T-helper 17 cell (primary cell): ENCODE measurements at places on chromosomes 7 and 10.

- no peak for DNase-seq
Measured at GRCh38 chr10:64158551-64158950, 637.4 kb downstream of the REEP3 start.

- no peak for DNase-seq
Measured at GRCh38 chr7:20312562-20312961, 18.1 kb upstream of the ITGB8 start.

GRCh38 chr7:38833329-38833728 lies 75.7 kb downstream of the VPS41 start:
- DNase-seq: no peak

DNA sequence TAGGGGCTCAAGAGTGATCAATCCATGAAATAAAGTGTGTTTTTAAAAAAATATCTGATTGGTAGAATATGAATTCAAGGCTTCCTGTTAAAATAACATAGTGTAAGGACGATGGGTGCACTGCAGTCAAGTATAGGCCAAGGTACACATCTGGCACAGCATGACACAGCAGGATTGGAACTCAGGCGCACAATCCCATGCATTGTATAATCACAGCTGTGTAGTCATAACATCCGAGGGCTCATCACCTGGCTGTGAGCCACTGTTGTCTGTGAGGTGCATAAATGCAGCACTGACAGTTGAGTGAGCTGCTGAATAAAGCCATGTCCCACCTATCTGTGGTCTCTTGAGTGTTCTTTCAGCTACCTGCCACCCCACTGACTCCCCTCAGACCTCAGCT lies 142.3 kb upstream of the HPS1 start:
- no peak for DNase-seq

DNA sequence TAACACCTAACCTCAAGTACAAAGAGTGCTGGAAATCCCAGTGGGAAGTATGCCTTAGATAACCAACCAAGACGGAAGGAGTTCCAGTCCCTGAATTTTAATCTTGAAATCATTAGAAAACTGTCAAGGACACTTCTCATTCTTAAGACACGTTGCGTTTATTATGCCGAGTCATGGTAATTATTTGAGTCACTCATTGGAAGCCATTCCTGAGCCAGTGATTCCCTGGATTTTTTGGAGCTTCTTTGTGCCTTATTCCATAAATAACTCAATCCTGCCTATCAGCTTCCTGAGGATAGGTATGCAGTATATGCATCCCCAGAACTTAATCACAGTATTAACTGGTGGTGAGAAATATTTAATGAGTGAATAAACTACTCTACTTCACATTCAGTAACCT lies 77.4 kb downstream of the PPP1R17 start:
- no peak for DNase-seq

DNA sequence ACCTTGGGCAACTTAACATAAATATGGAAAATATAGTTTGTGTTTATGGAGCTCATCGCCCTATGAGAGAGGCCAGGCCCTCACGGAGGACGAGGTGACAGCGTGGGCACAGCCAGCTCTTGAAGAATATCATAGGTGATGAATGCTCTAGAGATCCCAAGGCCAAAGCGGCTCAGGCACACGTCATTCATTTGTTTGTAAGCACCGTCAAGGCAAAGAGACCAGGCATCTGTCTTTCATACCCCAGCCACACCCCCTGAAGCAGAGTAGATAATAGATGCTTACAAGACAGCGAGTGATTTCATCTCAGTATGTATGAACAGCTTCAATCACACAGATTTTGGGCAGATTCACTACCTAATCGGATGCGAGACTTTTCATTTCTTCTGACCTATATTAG lies 242.1 kb upstream of the C7orf33 start:
- no peak for DNase-seq

GRCh38 chr7:95330204-95330960 lies 6.0 kb upstream of the PON1 start:
- no peak for DNase-seq

DNA sequence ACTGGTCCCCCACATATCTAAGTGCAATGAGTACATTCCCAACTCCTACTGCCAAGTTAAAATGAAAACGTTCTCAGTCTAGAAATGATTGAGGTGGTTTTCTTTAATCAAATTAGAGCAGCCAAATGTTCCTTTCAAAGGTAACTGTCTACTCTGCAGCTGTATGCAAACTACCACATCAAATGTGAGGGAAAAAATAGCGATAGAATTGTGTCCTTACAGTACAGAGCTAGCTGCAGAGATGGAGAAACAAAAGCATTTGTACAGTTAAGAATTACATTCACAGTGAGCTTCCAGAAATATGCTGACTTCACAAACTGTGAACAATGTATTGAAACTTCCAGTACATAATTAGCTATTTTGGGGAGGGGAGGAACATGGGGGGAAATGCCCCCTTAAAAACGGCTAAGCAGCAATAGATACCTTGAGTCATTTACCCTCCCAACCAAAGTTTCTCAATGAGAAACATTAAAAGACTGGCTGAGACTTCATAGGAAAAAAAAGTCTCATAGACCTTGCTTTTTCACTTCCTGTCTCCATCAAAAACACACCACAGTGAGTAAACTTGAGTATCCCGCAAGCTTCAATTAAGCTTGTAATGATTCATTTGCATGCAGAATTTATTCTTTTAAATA lies 22.9 kb downstream of the CDK6 start:
- DNase-seq: no peak

- DNase-seq: no peak
Measured at GRCh38 chr7:21077602-21078001, 290.9 kb upstream of the SP8 start.

DNA sequence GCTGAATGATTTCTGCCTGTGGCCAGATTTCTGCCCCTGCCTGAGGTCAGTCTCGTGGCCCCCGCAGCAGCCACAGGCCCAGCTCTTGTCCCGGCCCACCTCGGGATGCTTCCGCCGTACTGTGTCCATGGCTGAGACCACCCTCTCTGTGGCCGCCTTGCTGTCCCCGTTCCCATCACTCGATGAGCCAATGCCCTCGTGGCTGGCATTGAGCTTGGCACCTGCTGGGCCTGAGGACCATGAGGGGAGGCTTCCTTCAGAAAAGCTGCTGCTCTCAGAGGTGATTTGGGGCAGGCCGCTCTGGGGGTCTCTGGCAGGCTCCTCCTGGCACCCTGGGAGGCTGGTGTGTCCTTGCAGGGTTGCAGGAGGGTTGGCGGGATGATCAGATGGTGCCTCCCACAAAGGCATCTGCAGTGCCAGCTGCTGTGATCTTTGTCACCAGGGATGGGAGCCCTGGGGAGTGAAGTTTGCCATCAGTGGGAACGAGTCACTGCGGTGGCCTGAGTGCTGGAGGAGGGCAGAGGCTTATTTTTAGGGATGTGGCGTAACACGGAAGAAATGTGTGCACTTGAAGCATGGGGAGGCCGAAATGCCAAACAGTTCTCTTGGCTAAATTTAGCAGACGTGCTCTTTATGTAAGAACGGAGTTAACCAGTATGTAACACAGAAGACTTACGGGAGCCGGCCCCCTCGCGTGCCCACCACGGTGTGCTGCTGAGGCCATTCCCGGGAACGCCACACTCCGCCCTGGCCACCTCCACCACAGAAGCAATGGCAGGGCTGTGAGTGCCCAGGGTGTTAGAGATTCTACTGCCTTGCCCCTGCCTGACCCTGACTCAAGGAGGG lies 47.7 kb downstream of the VIPR2 start:
- DNase-seq: no peak

GRCh38 chr10:114708717-114709335 lies 50.8 kb upstream of the ABLIM1 start:
- DNase-seq: no peak

DNA sequence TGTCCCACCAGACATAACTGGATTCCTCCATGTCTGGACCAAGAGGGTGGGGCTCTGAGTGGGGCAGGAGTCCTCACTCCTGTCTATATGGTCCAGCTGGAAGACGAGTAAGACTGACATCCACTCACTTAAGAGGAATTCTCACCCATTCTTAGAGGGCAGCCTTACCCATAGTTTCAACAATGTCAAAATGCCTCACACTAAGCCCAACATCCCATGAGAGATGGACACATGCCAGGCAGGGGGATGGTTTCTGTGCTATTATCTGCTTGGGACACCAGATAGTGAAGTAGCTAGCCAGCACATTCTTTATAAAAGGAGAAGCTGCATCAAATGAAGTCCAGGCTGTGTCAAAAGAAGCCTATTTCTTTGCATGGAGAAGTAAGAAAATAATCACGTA lies 4.7 kb upstream of the LANCL2 start:
- no peak for DNase-seq

DNA sequence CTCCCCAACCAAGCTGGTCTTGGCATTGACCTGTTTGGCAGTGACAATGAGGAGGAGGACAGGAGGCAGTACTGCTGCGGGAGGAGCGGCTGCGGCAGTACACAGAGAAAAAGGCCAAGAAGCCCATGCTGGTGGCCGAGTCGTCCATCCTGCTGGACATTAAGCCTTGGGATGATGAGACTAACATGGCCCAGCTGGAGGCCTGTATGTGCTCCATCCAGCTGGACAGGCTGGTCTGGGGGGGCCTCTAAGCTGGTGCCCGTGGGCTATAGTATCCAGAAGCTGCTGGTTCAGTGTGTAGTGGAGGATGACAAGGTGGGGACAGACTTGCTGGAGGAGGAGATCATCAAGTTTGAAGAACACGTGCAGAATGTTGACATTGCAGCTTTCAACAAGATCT lies 39.1 kb upstream of the ZNF273 start:
- DNase-seq: no peak

GRCh38 chr7:116734710-116735109 lies 62.7 kb downstream of the MET start:
- DNase-seq: no peak

- no peak for DNase-seq
Measured at GRCh38 chr10:1670541-1671365, 66.6 kb downstream of the ADARB2 start.

DNA sequence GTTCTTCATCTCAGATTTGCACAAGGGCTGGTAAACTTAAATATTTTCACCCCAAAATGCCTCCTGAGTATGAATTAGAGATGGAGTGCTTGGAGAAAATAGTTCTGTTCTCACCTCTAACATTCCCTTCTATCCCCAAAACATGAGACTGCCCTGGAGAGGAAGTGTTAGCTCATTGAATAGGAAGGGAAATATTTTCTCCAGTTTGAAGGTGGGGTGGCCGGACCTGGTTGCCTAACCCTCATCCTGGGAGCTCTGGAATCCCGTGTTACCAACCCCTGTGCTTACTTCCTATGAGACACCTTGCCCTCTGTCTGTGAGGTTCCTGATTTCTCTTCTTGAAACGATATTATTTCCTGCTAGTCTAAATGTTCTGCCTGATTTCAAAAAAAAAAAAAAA lies 779 bp downstream of the IFIT2 start:
- no peak for DNase-seq

GRCh38 chr10:14282276-14282675 lies 48.4 kb downstream of the FRMD4A start:
- no peak for DNase-seq

- no peak for DNase-seq
Measured at GRCh38 chr10:69994262-69994661, 58.4 kb upstream of the MACROH2A2 start.

DNA sequence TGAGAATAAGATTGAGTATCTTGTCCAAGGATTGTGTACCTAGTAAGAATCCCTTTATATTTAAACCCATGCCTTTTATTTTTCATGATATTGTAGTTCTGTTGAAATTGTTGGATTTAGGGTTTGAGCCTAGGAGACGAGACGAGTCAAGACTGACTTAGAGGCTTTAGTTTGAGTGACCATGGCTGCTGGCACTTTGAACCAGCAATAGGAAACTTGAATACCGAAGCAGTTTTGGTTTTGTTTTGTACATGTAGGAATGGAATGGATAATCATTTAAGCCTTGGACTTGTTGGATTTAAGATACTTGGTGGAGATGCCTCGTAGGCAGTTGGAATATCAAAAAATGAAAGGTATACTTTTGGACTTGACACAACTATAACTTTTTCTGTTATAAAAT lies 229.0 kb downstream of the BICC1 start:
- no peak for DNase-seq

DNA sequence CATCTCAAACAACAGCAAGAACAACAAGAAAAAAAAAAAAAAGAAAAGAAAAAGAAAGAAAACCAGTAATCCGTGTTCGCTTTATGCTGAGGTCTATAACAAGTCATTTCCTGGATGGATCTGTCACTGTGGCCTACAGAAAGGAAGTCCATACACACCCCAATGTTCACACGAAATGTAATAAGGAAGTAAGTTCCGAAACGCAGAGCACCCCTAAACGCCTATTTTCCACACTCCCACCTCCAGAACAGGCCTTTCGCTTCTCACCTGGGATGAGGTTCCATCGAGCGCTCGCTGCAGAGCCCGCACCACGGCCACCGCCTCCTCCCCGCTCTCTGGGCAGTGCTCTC lies 735 bp downstream of the ZNF394 start:
- DNase-seq: no peak

DNA sequence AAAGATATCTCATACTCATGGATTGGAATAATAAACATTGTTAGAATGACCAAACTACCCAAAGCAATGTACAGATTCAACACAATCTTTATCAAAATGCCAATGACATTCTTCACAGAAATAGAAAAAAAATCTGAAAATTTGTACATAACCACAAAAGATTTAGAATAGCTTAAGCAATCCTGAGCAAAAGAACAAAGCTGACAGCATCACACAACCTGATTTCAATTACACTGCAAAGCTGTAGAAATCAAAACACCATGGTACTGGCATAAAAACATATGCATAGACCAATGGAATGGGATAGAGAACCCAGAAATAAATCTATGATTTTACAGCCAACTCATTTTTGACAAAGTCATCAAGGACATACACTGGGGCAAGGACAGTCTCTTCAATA lies 130.0 kb upstream of the TMEM72 start:
- DNase-seq: no peak

DNA sequence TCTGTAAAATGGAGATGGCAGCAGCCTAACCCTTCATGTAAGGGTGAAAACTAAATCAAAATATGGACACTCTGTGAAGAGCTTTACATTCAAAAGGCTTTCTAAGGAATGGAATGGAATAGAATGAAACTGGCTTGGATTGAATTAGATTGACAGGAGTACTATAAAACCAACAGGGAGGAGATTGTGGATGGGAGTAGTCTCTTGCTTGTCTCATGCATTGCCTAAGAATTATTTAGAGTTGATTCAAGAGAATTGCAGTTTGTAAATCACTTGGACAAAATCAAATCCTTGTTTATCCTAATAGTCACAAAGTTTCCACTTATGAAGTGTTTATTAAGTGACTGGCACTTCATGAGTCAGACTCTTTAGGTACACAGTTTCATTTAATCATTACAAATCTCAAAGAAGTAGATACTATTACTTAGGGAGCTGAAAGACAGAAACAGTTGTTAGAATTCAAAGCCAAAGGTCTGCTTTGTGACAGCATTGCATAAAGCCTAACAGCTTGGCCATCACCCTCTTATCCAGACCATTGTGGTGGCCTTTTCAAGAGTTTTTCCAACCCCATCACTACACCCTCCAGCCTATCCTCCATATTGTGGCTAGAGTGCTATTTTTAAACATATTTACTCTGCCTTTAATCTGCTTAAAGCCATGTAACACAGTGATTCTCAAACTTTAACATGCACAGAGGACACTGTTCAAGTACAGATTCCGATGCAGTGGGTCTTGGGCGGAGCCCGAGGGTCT lies 91.9 kb upstream of the GHITM start:
- DNase-seq: no peak
